Suprapubic skin (tissue), 4 donors: ENCODE measurements at places on chromosomes 2 and 18. TPM values are rescaled to one million over a fixed set of nuclear protein-coding genes. Genes with fewer than 3 reads are reported as not detected.

Gene CCBE1
- 1.6 TPM for total RNA-seq

Gene AKAIN1
- total RNA-seq, result not detected

Gene COLEC11
- total RNA-seq, result not detected

Gene TDRD15
- 0.19 TPM for total RNA-seq

Gene ARMC9
- total RNA-seq, result 6.5 TPM

Gene KIAA2012
- not detected for total RNA-seq

Gene FIGN
- total RNA-seq, result 1.6 TPM

Gene CDH2
- total RNA-seq, result 1.7 TPM

Gene ZC3H6
- total RNA-seq, result 38.5 TPM

Gene ZNF804A
- not detected for total RNA-seq

Gene ATOH8
- 9.7 TPM for total RNA-seq

Gene PHOSPHO2
- 4.7 TPM for total RNA-seq

Gene VWA3B
- total RNA-seq, result not detected

Gene SP5
- 0.32 TPM for total RNA-seq
